ENCODE measurements at places on chromosomes 3 and 15. TPM values are rescaled to one million over a fixed set of nuclear protein-coding genes. Genes with fewer than 3 reads are reported as not detected.

Gene IGF1R
- polyA plus RNA-seq = 61.2 TPM

DNA sequence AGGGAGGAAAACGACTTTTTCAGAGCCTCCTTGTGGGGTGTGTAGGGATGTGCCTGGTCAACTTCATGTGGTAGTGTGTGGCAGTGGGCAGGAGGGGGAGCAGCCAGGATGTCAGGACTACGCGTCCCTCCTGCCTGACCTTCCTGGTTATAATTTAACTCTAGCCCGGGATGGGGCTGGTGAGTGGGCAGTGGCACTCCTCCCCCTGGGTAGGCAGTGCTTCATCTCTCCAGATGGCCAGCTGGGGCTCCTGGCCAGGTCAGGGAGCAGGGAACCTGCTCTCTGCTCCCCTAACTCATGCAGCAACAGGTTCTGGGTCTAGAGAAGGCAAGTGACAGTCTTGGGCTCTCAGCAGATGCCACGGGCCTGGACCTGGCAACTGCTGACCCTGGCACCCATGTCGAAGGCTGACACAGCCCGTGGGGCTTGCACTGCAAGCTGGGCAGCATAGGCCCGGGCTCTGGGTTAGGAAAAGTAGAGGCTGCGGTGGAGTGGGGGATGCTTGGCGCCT, 2.6 kb downstream of the ITIH4 start:
- no peak for DNase-seq

- DNase-seq = no peak
Observed at GRCh38 chr3:194740859-194741491, 55.3 kb downstream of the FAM43A start.

DNA sequence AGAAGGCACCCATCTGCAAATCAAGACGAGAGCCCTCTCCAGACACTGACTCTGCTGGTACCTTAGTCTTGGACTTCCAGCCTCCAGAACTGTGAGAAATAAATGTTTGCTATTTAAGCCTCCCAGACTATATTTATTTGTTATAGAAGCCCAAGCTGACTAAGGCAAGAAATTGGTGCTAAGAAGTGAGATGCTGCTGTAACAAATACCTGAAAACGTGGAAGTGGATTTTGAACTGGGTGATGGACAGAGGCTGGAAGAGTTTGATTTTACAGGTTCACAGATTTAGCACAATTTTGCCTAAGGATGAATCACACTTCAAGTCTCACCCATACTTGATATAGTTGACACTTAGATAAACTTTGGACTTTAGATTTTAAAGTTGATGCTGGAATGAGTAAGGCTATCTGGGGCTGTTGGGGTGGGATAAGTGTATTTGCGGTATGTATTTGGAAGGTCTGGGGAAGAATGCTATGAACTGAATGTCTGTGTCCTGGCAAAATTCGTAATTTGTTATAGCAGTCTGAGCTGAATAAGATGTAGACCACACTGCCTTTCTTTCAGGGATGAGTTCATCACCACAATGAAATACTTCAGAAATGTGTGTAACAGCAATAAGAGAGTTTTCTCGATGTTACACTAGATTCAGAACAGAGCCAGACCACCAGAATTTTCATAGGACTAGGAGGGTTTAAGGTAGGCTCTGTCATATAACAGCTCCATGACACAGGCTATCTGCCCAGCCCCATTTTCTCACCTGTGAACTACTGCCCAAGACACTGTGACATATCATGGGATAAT, 120.5 kb upstream of the LMCD1 start:
- DNase-seq = no peak

DNA sequence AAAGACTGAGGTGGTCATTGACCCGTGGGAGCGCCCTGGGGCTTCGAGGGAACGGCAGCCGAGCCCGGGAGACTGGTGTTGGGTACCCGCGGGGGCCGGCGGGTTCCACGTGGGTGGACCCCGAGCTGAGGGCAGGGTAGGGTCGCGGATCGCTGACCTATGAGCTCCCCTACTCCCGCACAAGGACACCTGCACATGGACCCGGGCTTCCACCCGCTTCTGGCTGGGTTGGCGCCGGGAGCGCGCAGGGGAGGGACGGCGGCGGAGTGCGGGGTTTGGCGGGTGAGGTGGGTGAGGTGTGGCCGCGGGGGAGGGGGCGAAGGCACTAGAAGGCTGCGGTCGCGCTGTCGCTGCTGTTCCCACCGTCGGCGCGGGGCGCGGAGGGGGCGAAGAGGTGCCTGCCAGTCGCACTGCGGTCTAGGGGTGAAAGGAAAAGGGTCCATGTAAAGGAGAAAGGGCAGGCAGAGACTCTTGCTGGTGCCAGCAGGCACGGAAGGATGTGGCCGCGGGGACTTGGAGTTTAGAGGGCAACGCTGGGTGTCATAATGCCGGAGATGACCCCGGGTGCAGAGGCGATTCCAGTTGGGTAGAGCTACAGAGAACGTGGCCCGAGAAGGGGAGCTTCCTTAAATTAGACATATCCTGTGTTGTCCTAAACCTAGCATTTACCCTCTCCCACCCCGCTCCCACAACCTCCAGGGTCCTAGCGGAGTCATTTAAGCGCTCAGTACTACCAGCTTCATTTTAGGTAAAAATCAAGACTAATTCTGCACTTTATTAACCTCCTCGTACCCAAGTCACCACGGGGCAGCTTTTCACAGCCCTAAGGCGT, 245.9 kb upstream of the TOPAZ1 start:
- no peak for DNase-seq

DNA sequence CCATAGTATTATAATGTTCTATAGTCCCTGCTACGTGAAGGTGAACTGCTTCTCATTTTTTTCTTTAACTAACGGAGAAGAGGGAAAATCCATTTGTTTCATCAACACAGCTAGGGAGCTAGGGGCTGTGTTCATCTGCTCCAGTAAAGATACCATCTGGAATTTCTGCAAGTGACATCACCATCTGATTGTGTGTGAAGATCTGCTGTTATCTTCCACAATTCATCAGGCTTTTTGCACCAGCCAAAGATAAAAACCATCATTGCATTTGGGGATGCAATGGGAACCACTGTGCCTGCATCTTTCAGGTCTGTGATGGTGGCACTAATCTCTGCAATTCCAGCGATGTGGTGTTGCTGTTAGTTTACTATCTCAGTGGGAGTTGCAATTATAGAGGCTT, 35.5 kb upstream of the NOX5 start:
- DNase-seq = no peak

- DNase-seq = no peak
Observed at GRCh38 chr3:15333099-15333955, 941 bp upstream of the SH3BP5 start.
